Esophagus squamous epithelium (tissue), 5 donors: ENCODE measurements at places on chromosomes 7 and 10. TPM values are rescaled to one million over a fixed set of nuclear protein-coding genes. Genes with fewer than 3 reads are reported as not detected.

GRCh38 chr10:47222461-47222860 is 77.5 kb upstream of the GDF10 start:
- no peak overlapping the region for H3K27ac ChIP-seq
- no peak overlapping the region for H3K4me3 ChIP-seq
- H3K4me1 ChIP-seq, result no peaks in the 10 kb centered on the region
- H3K36me3 ChIP-seq, result no peaks in the 10 kb centered on the region
- DNase-seq, result no peak
- no peaks in the 10 kb centered on the region for H3K27me3 ChIP-seq

ZYX gene
- 40.2 TPM for total RNA-seq

GRCh38 chr7:66033471-66034385 is 41.9 kb upstream of the ASL start:
- no peak overlapping the region for H3K4me3 ChIP-seq
- H3K4me1 ChIP-seq, result no peaks in the 10 kb centered on the region
- H3K36me3 ChIP-seq, result no peaks in the 10 kb centered on the region
- DNase-seq, result no peak
- H3K27ac ChIP-seq, result no peak overlapping the region

NKX1-2 gene
- total RNA-seq, result 0.75 TPM

GRCh38 chr10:52071814-52072213 is 242.3 kb upstream of the DKK1 start:
- H3K27ac ChIP-seq, result no peak overlapping the region
- no peaks in the 10 kb centered on the region for H3K36me3 ChIP-seq

DNA sequence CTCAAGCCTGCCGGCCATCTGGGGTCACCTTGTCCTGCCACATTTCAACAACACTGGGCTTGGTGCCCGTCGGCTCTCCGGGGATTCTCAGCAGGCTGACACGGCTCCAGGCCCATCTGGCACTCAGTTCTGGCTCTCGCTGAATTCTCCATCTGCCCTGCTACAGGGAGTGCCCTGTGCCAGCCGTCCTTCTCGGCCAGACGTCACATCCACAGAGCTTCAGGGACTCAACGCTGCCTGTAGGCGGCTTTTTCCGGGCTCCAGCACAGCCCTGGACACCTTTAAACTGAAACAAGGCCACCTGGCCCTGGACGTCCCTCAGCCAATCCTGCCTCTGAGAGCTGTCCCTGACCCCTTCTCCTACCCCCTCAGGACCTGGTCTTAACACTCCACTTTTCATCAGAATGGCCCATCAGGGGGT is 43.0 kb downstream of the TMEM130 start:
- H3K4me3 ChIP-seq, result no peak overlapping the region
- H3K36me3 ChIP-seq, result no peaks in the 10 kb centered on the region
- no peak overlapping the region for H3K27ac ChIP-seq
- no peaks in the 10 kb centered on the region for H3K27me3 ChIP-seq
- no peak for DNase-seq

DNA sequence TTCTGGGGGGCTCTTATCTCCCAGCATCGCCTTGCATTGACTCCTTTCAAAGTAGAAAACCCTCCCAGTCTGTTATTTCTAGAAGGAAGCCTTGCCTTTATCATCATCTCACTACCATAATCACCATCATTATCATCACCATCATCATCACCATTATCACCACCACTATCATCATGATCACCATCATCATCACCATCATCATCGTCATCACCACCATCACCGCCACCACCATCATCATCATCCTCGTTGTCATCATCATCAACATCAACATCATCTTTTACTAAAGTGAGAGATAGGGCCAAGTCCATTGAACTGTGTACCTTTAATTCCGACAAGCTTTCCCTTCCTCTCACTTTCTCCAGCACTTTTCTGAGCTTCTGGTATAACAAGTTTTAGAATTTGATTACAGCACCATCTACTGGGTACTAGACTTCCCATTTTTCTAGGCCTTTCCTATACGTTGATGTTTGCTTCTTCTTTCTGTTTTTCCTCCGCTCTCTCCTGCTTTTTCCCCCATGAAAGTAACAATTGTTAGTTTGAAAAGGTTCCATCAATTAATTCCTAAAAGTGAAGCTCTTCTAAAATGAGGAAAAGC is 226.4 kb downstream of the BUB3 start:
- H3K27ac ChIP-seq, result no peak overlapping the region
- no peak overlapping the region for H3K4me3 ChIP-seq
- no peak for DNase-seq
- H3K36me3 ChIP-seq, result no peaks in the 10 kb centered on the region
- H3K4me1 ChIP-seq, result no peaks in the 10 kb centered on the region

DNA sequence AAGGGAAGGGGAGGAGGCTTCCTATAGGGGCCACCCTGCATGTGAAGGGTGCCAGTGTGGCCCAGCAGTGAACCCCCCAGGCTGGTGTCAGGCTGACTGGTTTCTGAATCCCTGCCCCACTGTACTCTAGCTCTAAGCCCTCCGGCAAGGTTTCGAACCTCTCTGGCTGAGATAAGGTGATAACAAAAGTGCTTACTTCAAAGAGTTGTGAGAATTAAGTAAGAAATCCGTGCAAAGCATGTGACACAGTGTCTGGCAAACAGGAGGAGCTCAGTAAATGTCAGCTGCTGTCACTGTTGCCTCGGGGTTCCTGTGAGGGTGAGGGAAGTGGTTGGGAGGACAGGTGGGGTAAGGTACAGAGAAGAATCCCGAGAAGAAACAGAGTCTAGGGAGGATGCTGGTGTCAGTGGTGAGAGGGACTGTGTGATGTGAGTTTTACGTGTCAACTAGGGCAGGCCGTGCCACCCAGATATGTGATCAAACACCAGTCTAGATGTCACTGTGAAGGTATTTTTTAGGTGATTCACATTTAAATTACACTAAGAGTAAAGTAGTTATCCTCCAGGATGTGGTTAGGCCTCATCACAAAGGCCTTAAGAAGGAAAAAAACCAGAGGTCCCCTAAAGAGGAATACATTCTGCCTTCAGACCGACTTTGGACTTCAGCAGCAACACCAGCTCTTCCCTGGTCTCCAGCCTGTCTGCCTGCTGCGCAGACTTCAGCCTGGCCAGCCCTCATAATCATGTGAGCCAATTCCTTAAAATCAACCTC is 64.4 kb downstream of the BPGM start:
- DNase-seq, result no peak
- no peaks in the 10 kb centered on the region for H3K27me3 ChIP-seq
- peak overlapping the region; percentile 50 for H3K27ac ChIP-seq
- no peak overlapping the region for H3K4me3 ChIP-seq
